ENCODE measurements at places on chromosomes 11 and 22. TPM values are rescaled to one million over a fixed set of nuclear protein-coding genes. Genes with fewer than 3 reads are reported as not detected.
A peak's percentile ranks its signal among the peaks of the same experiment; 100 is the strongest.

- no peak for DNase-seq
Observed at GRCh38 chr11:44943118-44943517, 7.6 kb downstream of the TP53I11 start.

- no peak for DNase-seq
Observed at GRCh38 chr11:24324211-24324610, 172.6 kb upstream of the LUZP2 start.

DNA sequence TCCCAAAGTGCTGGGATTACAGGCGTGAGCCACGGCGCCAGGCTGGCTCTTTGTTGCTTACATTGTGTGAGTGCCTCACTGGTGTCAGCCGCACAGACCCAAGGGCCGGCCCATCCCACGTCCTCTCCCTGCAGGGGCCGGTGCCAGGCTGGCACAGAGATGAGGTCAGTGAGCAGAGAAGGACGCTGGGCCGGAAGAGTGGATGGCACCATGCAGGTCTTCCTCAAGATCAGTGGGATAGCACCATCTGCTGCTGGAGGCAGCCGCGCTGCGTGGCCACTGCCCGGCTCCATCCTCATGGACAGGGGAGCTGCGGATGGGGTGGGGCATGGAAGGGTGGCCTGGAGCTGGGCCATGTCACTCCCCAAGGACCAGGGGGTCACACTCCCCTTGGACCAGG is 22.0 kb upstream of the FGF4 start:
- DNase-seq = no peak

DNA sequence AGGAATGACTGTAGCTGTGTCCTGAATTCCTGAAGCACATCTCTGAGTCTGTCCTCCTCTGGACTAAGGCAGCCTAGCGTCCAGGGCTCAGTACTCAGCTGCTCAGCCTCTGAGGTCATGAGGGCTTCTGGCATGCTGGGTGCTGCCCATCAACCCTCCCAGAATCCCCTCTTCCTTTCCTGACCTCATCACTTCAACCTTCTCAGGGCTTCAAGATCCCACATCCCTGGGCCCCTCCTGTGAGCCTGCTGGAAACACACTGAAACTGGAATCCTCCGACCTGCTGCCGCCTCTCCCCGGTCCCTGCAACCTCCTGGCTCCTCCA is 803 bp downstream of the KRTAP5-8 start:
- no peak for DNase-seq

DNA sequence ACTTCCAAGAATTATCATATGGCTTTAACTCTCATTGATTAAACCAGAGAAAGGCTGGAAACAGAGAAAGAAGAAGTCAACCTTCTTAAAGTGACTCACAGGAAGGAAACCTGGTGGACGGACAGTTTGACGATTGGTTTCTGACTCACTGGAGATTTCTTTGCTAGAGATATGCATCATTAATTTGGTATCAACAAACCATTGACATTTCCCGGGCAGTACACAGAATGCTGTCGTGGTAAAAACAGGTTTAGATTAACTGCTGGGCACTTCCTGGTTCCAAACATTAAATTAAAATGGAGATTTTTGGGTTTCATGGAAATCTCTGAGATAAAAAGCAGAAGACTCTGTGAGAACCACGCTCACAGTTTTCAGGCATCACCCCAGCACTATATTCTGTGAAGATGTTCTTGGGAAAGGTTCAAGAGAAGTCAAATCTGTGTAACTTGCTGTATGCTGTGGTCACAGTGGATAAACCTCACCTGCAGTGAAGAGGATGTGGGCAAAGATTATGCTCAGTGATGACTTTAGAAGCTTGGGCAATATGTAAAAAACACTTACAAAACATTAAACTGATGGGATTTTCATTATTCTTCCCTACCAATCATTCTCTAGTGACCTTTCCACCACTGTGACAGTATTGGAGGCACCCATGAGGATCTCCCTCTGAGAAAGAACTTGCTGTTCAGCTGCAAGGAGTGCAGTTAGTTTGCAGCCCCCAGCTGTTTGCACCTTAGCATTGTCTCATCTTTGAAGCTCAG is 61.1 kb upstream of the CD44 start:
- DNase-seq = peak; percentile 41

DNA sequence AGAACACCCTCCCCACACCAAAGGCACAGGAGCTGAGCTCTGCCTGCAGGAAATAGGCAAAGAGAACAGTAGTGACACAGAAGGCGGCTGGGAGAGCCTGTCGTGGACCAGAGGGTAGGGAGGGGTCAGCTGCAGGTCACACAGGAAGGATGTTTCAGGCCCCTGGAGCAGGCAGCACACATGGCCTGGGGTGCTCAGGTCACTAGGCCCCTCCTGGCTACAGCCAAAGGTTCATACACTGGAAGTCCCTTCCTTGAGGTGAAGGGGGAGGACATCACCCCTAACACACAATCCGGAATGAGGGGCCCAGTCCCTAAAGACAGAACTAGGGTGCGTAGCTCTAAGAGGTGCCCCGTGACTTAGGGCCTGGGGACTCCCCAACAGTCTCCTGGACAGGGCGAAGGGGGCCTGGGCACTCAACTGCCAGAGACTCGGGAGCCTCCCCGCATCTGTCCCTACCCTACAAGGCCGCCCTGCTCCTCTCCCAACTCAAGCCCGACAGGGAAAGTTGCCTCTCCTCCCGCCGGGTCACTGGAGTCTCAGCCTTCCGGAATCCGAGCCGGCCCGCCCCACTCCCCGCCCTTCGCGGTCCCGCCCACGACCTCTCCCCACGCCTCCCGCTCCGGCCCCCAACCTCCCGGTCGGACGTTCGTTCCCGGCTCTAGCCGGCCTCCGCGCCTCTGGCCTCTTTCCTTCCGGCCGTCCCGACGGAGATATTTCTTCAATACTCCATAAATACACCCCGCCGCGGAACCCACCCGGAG is at the start of gene CYB5R2:
Gene CYB5R2, minus strand, starts transcription at position 541 of the 764 bp plus-strand sequence. CDS start 675 bp downstream, outside the sequence.
- DNase-seq = no peak

DNA sequence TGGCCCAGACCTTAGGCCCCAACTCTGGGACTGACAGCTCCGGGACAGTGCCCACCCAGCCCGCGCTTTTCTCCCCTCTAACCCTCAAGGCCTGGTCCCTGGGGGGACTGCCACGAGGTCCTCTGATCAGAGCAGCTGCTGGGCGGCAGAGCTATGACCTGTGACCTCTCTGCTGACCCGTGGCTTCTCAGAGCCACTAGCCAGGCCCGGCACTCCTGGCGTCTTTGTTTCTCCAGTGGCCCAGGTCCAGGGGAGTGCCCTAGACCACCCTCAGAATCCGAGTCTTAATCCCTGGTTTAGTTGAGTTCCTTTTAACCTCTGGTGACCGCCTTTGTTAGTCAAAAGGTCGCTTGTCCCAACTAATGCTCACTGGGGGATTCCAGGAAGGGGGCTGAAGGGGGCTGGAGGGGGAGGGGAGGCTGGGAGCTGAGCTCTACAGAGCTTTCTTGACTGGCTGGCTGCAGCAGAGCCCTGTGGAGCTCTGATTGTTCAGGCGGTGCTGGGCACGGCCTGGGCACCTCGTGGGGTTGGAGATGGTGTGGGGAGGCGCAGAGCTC is 1.2 kb downstream of the FBLN1 start:
- no peak for DNase-seq

OR9Q1 gene
- not detected for total RNA-seq

DNA sequence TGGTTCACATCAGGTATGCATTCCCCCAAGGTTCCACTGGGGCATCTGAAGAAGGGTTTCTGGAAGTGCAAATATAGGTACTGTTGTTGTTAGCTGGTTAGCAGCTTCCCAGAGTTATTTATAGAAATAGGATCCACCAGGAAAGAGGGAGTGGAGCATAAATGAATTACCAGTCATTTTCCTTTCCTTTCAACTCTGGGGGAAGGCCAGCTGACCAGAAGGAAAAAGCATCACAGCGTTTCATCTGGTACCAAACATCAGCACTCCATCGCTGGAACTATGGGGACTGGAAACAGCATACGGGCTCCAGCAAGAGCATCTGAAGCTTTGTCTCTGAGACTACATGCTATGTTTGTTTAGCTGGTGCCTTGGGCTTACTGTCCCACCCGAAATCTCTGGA is 378.2 kb upstream of the NARS2 start:
- DNase-seq = no peak

DNA sequence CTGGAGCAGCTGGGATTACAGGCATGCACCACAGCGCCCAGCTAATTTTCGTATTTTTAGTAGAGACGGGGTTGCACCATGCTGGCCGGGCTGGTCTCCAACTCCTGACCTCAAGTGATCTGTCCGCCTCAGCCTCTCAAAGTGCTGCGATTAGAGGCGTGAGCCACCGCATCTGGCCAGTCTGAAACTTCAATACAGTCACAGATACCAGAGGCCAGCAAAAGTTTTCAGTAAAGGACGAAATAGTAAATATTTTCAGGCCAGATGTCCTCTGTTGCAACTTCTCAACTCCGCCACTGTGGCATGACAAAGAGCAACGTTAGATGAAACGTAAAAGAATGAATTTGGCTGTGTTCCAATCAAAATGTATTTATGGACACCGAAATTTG is 403.6 kb downstream of the MN1 start:
- no peak for DNase-seq

C22orf42 gene
- not detected for total RNA-seq
